ENCODE measurements at places on chromosomes 12 and 14. TPM values are rescaled to one million over a fixed set of nuclear protein-coding genes. Genes with fewer than 3 reads are reported as not detected.

DNA sequence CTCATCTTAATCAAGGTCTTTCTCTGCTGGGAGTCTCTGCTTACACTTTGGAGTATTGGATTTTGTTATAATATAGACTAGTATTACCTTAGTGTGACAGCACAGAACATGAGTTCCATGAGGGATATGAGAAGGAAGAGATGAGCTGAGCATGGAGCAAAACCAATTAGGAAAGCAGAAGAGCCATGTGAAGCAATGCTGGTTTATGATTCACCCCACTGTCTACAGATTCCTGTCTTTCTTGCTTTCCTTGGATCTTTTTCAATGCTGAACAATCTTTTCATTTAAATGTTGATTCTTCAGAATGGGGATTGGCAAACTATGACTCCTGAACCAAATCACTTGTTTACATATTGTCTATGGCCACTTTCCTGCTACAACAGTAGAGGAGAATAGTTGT is 70.4 kb upstream of the KITLG start:
- no peaks in the 10 kb centered on the region for H3K4me1 ChIP-seq
- H3K4me3 ChIP-seq, result no peak overlapping the region
- H3K27ac ChIP-seq, result no peak overlapping the region
- no peaks in the 10 kb centered on the region for H3K36me3 ChIP-seq
- H3K27me3 ChIP-seq, result no peaks in the 10 kb centered on the region

GRCh38 chr12:12791756-12792369 is 6.4 kb downstream of the APOLD1 start:
- H3K27me3 ChIP-seq, result no peaks in the 10 kb centered on the region
- peaks cover 16% of the 10 kb centered on the region for H3K4me1 ChIP-seq
- no peak overlapping the region for H3K27ac ChIP-seq
- peak; percentile 59 for DNase-seq
- no peaks in the 10 kb centered on the region for H3K36me3 ChIP-seq

DNA sequence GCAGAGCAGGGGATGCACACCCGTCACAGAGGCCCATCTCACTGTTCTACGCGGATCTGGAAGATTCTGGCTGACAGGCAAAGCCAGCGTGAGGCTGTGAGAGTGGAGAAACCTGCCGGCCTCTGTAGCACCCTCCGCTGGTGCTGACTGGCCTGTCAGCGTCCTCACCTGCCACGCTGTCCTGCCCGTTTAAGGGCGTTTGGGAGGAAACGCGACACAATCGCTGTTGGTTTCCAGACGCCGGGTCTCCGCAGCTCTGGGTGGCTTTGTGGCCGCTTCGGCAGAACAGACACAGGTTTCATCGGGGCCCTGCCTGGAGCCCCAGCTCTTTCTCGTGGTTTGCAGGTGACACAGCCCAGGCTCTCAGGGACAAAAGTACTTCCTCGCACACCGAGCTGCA is 70.6 kb downstream of the NOC4L start:
- H3K36me3 ChIP-seq, result no peaks in the 10 kb centered on the region
- no peaks in the 10 kb centered on the region for H3K27me3 ChIP-seq
- H3K27ac ChIP-seq, result no peak overlapping the region
- no peaks in the 10 kb centered on the region for H3K4me1 ChIP-seq
- H3K4me3 ChIP-seq, result no peak overlapping the region

DNA sequence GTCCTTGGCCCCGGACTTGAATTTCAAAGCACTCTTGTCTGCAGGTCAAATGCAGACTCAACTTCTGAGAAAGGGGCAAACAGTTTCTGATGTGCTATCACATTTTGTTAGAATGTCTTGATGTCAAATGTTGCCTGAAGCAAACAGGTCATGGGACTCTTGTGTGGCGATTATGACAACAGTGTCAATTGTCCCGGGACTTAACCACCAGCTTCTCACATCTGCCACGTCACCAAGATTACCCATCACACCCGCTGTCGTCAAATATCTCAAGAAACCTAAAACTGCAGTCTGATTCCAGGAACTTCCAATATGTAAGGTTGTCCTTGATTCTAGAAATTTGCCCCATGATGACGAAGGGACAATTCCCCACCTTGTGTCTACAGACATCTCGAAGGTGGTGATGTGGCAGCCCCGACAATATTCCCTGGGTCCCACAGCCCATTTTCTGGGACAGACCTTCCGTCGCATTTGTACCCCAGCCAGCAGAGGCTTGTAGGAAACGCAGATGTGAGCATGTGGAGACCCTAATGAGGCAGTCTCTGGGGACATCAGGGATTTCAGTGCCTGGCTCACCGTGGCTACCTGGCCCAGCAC is 21.3 kb downstream of the LRTM2 start:
- H3K4me1 ChIP-seq, result peaks cover 11% of the 10 kb centered on the region
- peaks cover 38% of the 10 kb centered on the region for H3K27me3 ChIP-seq
- no peak for DNase-seq
- H3K36me3 ChIP-seq, result no peaks in the 10 kb centered on the region
- no peak overlapping the region for H3K27ac ChIP-seq

GRCh38 chr12:69149270-69149669 is 90.1 kb upstream of the CPSF6 start:
- peaks cover 4% of the 10 kb centered on the region for H3K4me1 ChIP-seq
- DNase-seq, result no peak
- H3K27ac ChIP-seq, result no peak overlapping the region

GRCh38 chr12:14280921-14281320 is 84.6 kb upstream of the ATF7IP start:
- no peaks in the 10 kb centered on the region for H3K36me3 ChIP-seq
- no peak for DNase-seq
- no peaks in the 10 kb centered on the region for H3K27me3 ChIP-seq
- H3K27ac ChIP-seq, result no peak overlapping the region

- DNase-seq, result no peak
- H3K4me1 ChIP-seq, result peaks cover 4% of the 10 kb centered on the region
- H3K27ac ChIP-seq, result no peak overlapping the region
- no peaks in the 10 kb centered on the region for H3K36me3 ChIP-seq
Measured at GRCh38 chr12:67048371-67048770, 220.8 kb upstream of the CAND1 start.

GRCh38 chr12:89453121-89453978 is 71.2 kb downstream of the GALNT4 start:
- no peaks in the 10 kb centered on the region for H3K27me3 ChIP-seq
- H3K4me3 ChIP-seq, result no peak overlapping the region
- H3K4me1 ChIP-seq, result peaks cover 17% of the 10 kb centered on the region
- no peaks in the 10 kb centered on the region for H3K36me3 ChIP-seq

GRCh38 chr14:97948841-97949240 is 1151.7 kb downstream of the VRK1 start:
- H3K27me3 ChIP-seq, result no peaks in the 10 kb centered on the region
- no peaks in the 10 kb centered on the region for H3K4me1 ChIP-seq
- DNase-seq, result no peak
- H3K27ac ChIP-seq, result no peak overlapping the region
- H3K36me3 ChIP-seq, result no peaks in the 10 kb centered on the region

- no peaks in the 10 kb centered on the region for H3K27me3 ChIP-seq
- no peaks in the 10 kb centered on the region for H3K36me3 ChIP-seq
- H3K27ac ChIP-seq, result no peak overlapping the region
- no peak overlapping the region for H3K4me3 ChIP-seq
- DNase-seq, result no peak
- H3K4me1 ChIP-seq, result no peaks in the 10 kb centered on the region
Measured at GRCh38 chr12:128476266-128476665, 209.3 kb downstream of the TMEM132C start.

GRCh38 chr12:1054117-1054870 is 63.3 kb downstream of the ERC1 start:
- no peaks in the 10 kb centered on the region for H3K36me3 ChIP-seq
- no peak overlapping the region for H3K4me3 ChIP-seq
- DNase-seq, result no peak
- H3K27me3 ChIP-seq, result no peaks in the 10 kb centered on the region
- H3K4me1 ChIP-seq, result no peaks in the 10 kb centered on the region
- no peak overlapping the region for H3K27ac ChIP-seq

GRCh38 chr12:86721713-86722397 is 465.7 kb upstream of the MGAT4C start:
- no peak overlapping the region for H3K4me3 ChIP-seq
- peaks cover 10% of the 10 kb centered on the region for H3K4me1 ChIP-seq
- H3K36me3 ChIP-seq, result no peaks in the 10 kb centered on the region
- no peaks in the 10 kb centered on the region for H3K27me3 ChIP-seq
- no peak for DNase-seq

DNA sequence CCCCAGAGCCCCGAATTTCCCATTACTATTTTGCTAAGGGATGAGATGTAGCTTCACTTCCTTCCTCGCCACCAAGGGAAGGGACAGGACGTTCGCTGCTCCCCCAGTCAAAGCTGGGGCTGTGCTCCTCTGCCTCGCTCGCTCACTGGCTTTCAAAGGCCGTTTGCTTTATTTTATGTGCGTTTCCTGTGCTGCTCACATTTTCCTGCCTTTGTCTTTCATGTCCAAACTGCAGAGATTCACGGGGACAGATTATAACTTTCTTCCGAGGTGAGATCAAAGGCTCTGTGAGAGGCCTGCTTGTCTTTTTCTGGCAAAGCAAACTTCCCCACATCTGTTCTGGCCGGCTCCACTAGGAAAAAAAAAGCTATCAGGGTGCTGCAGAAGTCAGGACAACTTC is 76.0 kb upstream of the FZD10 start:
- no peaks in the 10 kb centered on the region for H3K27me3 ChIP-seq
- H3K36me3 ChIP-seq, result no peaks in the 10 kb centered on the region
- DNase-seq, result no peak
- no peak overlapping the region for H3K27ac ChIP-seq
- H3K4me1 ChIP-seq, result no peaks in the 10 kb centered on the region

DNA sequence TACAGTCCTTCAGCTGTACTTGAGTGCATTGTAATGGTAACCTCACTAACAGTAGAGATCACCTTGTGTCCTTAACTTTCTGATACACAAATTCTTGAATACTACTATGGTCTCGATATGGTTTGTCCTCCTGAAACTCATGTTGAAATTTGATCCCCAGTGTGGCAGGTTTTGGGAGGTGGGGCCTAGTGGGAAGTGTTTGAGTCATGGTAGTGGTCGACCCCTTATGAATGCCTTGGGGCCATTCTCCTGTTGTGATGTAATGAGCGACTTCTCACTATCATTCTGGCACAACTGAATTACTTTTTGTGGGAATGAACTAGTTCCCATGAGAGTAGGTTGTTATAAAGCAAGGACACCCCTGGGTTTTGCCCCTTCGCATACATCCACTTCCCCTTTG is 52.3 kb downstream of the IPO8 start:
- no peak overlapping the region for H3K27ac ChIP-seq
- H3K4me3 ChIP-seq, result no peak overlapping the region
- H3K27me3 ChIP-seq, result no peaks in the 10 kb centered on the region
- H3K36me3 ChIP-seq, result peaks cover 11% of the 10 kb centered on the region
- H3K4me1 ChIP-seq, result no peaks in the 10 kb centered on the region
- DNase-seq, result no peak

GRCh38 chr12:50110762-50111351 is 1.2 kb upstream of the COX14 start:
- no peak overlapping the region for H3K4me3 ChIP-seq
- DNase-seq, result no peak
- no peaks in the 10 kb centered on the region for H3K27me3 ChIP-seq

- DNase-seq, result no peak
- H3K27me3 ChIP-seq, result no peaks in the 10 kb centered on the region
- H3K4me1 ChIP-seq, result no peaks in the 10 kb centered on the region
Measured at GRCh38 chr14:47826809-47827208, 151.4 kb upstream of the MDGA2 start.

DNA sequence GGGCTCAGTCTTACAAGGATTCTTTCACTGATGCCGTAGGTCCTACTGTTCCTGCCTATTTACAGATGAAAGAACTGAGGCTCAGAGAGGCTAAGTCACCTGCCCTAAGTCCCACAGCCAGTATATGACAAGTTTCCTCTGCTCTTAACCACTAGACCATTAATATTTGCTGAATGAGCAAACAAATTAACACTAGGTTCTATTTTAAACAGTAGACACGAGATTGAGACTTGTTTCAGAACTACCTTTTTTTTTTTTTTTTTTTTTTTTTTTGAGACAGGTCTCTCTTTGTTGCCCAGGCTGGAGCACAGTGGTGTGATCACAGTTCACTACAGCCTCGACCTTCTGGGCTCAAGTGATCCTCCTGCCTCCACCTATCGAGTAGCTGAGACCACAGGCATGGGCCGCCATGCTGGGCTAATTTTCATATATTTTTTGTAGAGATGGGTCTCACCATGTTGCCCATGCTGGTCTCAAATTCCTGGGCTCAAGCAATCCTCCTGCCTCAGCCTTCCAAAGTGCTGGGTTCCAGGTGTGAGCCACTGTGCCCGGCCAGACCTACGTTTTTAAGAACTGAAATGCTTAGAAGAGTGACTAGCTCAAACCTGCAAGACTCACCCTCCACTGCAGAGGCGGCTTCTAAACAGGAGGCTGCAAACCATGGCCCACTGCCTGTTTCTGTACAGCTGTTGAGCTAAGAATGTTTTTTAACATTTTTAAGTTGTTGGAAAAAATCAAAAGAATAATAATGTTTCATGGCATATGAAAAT is 12.9 kb downstream of the SYNE3 start:
- peaks cover 42% of the 10 kb centered on the region for H3K4me1 ChIP-seq
- no peak overlapping the region for H3K4me3 ChIP-seq
- H3K36me3 ChIP-seq, result no peaks in the 10 kb centered on the region

GRCh38 chr14:21033133-21033698 is 1.4 kb downstream of the RNASE13 start:
- H3K27me3 ChIP-seq, result peaks cover 13% of the 10 kb centered on the region
- H3K27ac ChIP-seq, result no peak overlapping the region
- H3K4me3 ChIP-seq, result no peak overlapping the region
- H3K36me3 ChIP-seq, result no peaks in the 10 kb centered on the region
- no peak for DNase-seq
- no peaks in the 10 kb centered on the region for H3K4me1 ChIP-seq

DNA sequence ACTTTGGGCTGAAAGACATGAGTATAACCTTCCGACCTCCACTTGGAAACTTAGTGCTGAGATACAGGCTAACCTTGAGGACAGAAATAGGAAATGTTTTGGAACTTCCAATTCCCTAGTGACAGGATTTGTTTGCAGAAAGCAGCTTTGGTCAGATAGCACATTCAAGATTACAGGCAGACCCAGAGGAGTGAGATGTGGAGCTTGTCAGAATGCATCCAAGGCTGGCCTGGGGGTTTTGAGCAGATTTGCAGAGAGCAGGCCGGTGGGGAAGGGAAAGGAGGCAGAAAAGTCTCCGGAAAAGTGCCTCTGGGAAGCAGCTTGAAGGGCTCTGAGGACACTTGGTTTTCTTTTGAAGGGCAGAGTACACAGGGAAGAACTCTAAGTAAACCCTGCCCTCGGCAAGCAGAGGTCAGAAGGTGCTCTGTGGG is 180.3 kb downstream of the ETV6 start:
- H3K27me3 ChIP-seq, result no peaks in the 10 kb centered on the region
- DNase-seq, result no peak
- peaks cover 23% of the 10 kb centered on the region for H3K4me1 ChIP-seq
- H3K36me3 ChIP-seq, result peaks cover 4% of the 10 kb centered on the region
- no peak overlapping the region for H3K4me3 ChIP-seq

DNA sequence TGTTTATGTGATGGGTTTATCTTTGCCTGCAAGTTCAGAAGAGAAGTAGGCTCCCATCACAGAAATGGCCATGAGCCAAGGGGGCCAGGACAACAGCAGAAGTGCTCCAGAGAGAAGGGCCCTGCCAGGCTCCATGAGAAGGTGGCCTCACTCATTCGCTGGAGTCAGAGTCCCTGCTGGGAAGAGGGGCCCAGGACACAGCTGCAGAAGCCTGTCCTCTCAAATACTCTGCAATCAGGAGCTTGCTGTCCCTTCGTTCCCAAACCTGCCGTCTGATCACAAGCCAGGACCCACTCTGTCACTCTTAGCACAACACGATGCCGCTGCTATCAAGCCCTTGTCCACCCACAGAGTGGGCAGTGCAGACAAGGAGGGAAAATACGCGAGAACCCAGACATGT is 306.2 kb upstream of the FKBP4 start:
- peaks cover 13% of the 10 kb centered on the region for H3K27me3 ChIP-seq
- no peaks in the 10 kb centered on the region for H3K36me3 ChIP-seq
- H3K27ac ChIP-seq, result no peak overlapping the region
- H3K4me3 ChIP-seq, result no peak overlapping the region
- no peaks in the 10 kb centered on the region for H3K4me1 ChIP-seq

CCDC38 gene
- 0.07 TPM for total RNA-seq

GLIPR1 gene
- total RNA-seq, result 220 TPM

C1QL4 gene
- total RNA-seq, result 0.09 TPM

GAS2L3 gene
- 3.4 TPM for total RNA-seq

TRHDE gene
- total RNA-seq, result 0.87 TPM

CSRP2 gene
- total RNA-seq, result 247 TPM

Data from astrocyte (in vitro differentiated cells and primary cell).